NCI-H1092 (cell line): ENCODE measurements at places on chromosomes 12 and 14.

DNA sequence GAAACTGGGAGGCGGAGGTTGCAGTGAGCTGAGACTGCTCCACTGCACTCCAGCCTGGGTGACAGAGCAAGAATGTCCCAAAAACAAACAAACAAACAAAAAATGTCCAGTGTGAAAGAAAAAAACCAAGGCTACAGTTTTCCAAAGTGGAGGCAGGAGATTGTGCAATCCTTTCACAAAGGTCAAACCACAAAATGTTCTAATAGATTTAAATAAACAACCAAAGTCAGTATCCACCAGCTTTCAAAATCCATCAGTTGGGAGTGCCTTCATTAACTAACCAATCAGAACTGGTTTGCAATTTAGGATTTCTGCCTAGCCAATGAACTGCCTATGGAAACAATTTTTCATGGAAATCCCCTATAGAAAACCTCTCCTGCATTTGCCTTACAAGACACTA, 52.3 kb upstream of the TRIM9 start:
- DNase-seq: no peak

DNA sequence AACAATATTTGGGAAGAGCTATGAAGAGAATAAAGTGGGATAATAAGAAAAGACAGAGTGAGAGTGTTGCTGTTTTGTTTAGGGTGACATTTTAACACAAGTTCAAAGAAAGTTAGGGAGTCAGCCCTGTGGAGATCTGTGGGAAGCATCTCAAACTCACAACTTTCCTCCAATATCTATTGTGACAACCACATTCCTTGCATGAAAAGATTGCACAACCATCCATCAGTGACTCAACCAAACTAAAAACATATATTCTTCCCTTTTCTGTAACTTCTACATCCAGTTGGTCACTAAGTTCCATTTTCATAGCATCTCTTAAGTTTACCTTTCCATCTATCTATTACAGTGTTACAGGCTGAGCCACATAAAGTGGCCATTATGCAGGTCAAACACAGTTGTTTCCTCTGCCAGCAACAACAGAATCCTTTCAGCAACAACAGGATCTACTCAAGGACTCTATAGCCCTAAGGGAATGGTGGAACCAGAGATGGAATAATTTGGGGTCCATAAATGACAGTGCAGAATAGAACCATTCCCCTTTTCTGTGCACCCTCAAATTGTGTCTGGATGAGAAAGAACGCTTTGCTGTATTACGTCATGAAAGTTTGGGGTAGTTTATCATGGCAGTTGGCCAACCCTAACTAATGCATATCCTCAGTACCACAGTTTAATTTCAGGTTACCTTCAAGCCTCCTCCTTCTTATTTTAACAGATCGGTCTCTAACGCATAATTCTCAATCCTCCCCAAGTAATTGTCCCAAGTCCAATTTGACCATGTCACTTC, 118.8 kb downstream of the ST8SIA1 start:
- no peak for DNase-seq

GRCh38 chr14:45201905-45202304, 51.1 kb downstream of the MIS18BP1 start:
- DNase-seq: no peak

GRCh38 chr12:27805238-27805637, 25.2 kb upstream of the MANSC4 start:
- DNase-seq: no peak

DNA sequence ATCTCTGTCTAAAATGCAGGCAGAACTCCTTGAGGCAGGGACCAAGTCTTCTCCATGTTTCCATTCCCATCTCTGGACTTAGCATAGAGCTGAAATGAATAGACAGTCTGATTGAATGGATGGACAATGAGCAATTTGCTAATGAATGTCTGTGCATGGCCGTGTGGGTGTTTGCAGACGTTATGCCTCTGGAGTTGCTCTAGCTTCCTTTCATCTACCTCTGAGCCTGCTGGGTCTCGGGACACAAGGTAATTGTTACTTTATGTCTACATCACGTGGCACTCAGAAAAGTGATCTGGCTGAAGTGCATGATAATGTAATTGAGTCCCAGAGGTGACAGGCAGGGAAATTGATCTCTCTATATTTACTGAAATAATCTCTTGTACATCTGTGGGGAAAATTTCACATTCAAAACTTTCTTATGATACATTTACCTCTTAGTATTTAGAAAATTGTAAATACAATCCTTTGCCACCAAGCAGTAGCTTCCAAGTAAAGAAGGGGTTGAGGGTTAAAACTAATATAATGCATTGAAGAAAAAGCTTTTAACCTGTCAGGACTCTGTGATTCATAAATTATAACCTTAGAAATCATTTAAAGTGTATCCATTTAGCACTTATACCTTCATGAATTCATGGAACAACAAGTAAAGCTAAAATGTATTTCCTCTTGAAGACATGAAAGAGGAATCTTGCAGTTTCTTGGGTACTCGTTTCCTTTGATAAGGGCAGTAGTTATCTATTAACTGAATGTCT, 424.1 kb downstream of the APAF1 start:
- DNase-seq: no peak

DNA sequence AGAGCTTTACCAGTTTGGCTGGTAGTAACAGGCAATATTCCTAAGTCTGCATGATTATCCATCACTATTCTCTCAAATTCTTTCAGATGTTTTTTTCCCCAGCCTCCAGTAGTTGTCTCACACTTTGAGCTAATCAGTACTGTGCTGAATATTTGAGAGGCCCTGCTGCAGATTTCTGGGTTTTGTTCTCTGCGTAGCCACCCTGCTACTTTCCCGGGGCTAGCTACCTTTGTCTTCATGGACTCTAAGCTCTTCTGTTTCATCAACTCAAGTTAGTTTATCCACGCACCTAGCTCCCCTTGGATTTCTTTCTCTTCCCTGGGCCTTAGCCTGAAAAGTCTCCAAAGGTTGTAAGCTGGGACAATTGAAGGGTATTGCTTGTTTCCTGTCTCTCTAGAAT, 73.0 kb downstream of the FUT8 start:
- DNase-seq: no peak

DNA sequence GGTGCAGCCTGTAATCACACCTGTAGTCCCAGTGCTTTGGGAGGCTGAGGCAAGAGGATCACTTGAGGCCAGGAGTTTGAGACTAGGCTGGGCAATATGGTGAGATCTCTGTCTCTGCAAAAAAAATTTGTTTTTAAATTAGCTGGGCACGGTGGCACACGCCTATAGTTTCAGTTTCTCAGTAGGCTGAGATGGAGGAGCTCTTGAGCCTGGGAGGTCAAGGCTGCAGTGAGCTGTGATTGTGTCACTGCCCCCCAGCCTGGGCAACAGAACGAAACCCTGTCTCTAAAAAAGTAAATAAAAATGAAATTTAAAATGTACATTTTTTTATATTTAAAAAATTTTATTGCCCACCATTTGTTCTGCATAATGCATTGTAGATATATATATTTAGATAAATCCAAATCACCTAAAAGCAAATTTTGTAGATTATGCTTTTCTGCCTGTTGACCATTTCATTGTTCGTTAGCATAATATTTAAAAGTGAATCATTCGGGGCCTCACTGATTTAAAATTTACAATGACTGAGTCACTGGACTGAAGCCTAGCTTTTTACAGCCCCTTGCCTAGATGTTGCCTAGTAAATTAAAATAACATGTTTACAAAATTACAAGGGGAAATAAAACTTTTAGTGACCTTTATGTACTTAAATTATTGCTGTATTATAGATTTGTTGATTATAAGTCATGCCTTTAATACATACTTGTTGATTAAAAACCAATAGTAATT, 87.9 kb downstream of the USP15 start:
- DNase-seq: no peak

DNA sequence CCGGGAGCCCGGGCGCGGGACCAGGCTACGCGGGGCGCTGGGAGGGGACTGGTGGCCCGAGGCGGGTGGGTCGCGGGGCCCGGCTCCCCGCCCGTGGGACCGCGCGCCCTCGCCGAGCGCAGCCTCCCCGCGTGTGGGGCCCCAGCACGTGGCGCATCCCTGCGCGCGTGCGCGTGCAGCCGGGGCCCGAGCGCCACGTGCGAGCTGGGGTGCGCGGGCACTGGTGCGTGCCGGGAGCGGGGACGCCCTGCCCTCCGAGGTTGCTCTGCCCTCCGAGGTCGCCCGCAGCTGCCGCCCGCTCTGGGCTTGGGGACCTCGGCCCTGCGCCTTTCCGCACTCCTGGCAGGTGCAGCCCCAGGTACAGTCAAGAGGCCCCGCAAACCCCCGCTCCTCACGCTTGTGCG, 365 bp upstream of the CCDC88C start:
- DNase-seq: no peak

GRCh38 chr14:50402965-50403364, 6.3 kb upstream of the CDKL1 start:
- DNase-seq: no peak

- DNase-seq: no peak
Observed at GRCh38 chr14:88871429-88871828, 47.0 kb downstream of the TTC8 start.

- no peak for DNase-seq
Observed at GRCh38 chr12:28017126-28017872, 44.8 kb upstream of the PTHLH start.

DNA sequence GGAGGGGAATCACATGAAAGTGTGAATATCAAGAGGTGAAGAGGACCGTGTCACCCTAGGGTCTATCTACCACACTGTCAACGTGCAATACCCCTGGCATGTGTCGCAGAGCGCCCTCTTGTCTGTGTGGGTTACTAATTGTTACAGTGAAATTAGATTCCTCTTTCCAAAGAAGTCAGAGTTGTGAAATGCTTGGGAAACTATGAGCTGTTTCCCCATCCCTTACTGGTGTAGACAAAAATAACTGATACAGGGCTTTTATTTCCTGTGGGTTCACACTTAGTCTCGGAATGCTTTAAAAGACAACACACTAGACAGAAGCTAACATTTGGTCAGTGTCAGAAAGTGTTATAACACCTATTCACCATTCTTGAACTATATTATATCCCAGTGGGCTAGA, 597.3 kb downstream of the NRXN3 start:
- no peak for DNase-seq

DNA sequence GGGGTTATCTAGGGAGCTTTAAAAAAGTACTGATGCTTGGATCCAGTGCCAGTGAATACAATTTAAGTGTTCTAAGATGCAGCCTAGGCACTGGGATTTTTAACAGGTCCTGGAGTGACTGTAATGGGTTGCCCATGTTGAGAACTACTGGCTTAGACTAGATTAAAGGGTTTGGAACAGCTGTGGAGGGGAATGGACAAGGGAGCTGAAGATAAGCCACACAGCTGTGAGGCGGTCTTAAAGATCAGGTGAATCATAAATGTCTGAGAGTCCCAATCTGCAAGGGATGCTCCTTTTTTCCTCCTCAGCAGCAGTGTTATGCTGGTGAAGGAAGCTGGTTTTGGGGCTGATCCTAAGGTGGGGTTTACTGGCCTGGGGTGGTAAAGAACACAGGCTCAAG, 35.5 kb upstream of the FRMD6 start:
- no peak for DNase-seq

- DNase-seq: no peak
Observed at GRCh38 chr12:51434305-51434704, 9.7 kb downstream of the SLC4A8 start.

DNA sequence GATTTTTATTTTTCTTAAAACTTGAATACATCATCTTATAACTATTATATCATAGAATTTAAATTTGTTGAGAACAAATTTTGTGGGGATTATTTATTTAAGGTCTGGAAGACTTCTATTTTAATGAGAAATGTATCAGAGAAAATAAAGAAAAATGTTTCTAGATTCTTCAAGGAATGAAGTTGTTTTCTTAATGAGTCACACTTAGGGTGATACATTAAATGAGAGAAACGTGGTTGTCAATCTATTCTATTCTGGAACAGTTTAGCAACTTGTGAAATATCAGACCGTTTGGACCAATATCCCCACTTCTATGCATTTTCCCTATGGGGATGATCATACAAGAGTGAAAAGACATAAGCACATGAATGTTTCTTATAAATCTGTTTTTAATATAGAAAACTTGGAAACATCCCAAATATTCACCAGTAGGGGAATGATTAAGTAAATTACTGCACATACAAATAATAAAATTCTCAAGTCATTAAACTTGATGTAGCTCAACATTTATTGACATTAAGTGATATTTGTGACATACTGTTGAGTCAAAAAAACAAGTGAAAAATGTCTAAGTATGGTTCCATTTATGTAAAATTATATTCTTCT, 88.5 kb downstream of the E2F7 start:
- DNase-seq: no peak

DNA sequence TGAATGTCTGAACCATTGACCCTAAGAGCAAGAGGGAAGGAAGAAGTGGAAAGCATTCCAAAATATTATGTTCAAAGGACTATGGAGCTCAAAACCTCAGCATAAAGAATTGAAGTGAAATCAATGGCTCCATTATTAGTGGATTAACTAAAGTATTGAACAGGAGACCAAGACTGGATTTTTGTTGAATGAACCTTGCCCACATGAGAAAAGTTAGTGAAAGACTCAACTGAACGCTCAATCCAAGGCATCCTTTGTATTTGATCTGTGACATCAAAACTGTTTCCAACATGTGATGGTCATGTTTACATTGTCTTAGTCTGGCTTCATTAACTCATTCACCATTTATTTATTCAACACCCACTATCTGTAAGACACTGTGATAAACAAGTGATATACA, 161.0 kb downstream of the CNTN1 start:
- DNase-seq: no peak

- no peak for DNase-seq
Observed at GRCh38 chr14:91270619-91271018, 26.1 kb upstream of the GPR68 start.

DNA sequence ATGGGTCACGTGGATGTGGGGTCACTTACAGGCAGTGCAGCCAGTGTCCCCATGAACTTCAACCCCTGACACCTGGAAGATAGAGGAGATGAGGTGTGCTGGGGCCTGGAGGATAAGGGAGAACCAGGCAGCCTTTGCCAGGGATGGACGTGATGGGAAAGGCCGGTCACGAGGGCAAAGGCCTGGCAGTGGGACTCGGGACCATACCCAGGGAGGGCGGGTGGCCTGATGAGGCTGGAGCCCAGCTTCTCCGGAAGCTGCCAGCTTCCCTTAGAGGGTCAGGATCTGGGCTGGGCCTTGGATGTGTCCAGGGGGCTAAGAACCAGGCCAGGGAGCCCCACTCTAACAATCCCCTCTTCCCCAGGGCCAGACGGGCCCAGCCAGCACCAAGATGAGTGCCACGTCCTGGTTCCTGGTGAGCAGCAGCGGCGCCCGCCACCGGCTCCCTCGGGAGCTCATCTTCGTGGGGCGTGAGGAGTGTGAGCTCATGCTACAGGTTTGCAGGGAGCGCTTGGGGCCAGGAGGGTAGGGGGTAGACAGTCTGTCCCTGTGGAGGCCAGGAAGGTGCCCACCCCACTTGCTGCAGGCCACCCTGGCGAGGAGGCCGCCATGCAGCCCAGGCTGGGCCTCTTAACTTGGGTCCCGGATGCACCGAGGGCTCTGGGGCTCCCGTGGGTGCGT, 3.1 kb downstream of the CEP170B start:
- no peak for DNase-seq

DNA sequence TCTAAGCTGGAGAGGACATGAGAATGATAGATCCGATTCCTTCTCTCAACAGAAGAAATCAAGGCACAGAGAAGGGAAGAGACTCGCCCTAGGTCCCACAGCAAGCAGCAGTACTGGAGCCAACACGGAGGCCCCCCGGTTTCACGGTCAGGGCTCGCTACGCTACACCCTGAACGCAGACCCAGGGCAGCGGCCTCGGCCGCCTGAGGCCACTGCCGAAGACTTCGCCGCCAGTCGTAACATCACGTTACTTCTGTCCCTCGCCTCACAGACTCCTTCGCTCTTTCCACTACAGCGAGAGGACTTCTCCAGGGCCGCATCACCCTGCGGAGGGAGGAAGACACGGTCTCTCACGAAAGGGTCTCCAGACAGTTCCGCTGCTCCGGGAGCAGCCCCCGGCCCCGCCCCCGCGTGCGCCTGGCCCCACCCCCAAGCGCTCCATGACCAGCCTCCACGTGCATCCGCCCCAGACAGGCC, 411 bp upstream of the DCAF4 start:
- no peak for DNase-seq
